ENCODE measurements at places on chromosomes 7 and 10.

DNA sequence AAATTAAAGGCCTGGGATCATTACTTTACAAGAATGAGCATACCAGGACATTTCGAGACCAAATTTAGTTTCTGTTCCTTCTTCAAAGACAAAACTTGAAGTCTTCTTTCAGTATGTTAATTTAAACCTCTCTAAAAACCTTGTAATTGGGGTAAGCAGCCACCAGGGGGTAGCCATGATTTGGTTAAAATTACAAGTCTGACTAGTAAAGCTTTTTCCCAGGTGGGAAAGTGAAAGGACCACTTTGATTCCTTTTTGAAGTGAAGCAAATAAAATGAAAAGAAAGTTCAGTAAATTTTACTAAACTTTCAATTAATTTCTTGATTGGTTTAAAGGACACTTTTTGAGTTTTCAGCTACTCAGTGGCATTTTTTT is 294.3 kb downstream of the BBS9 start:
- DNase-seq: peak; percentile 36

DNA sequence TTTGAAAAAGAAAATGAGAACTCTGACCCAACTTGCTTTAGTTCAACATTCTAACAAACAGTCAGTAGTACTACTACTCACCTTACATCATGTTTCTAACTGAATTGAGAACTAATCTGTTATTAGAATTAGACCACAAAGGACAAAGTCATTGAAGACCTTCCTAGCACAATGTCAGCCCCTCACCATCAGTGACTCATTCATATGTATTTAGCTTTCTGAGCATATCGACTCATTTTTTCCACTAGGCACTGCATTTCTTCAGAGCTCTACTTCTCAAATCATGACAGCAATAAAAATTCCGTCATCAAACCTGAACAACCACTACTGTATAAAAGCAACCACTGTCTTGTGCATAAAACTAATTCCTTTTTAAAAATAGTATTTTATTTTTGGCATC is 4.4 kb upstream of the LRRN3 start:
- DNase-seq: no peak

GRCh38 chr7:105835441-105835840 is 41.0 kb downstream of the ATXN7L1 start:
- DNase-seq: no peak

DNA sequence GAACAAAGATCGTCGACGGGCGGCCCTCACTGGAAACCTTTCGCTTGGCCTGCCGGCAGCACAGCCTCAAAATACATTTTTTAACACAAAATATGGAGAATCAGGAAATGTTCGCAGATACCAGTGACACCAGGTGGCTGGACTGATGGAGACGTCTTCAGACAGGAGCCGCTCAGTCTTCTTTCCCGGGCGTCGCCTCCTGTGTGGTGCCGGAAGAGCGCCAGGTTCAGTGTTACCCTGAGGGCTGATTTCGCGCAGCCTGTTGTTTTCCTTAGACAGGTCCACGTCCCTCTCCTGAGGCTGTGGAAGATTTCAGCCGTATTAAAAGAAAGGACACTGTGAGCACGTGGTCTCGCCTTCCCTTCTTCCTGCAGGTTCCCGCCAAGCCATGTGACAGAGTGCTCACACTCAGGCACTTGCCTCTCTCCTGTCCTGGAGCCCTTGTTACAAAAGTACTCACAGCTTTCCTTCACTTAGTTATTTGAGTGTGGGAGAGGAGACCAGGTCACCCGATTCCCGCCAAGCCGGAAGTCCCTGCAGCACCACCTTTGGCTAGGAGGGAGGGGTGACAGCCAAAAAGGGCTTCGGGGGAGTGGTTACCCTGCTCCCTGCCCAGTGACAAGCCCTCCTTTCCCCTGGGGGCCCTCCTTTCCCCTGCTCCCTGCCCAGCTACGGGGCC is 21.7 kb upstream of the PWWP2B start:
- no peak for DNase-seq

GRCh38 chr10:129950676-129951075 is 13.4 kb downstream of the EBF3 start:
- no peak for DNase-seq

- no peak for DNase-seq
Observed at GRCh38 chr10:13684252-13684791, 97.6 kb downstream of the PRPF18 start.

DNA sequence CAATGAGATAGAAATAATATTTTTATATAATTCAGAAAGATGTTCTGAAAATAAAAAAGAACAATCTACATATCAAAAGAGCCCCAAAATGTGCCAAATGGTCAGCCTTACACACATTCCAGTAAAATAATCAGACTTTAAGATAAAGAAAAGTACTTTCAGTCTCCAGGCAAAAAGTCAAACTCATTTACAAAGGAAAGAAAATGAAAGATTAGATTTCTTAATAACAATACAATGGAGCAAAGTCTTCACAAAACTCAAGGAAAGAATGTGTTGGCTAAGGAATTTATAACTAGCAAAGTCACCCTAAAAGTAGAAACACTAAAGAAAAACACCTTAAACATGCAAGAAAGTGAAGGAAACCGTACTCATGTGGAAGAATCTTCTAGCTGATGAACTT is 16.6 kb downstream of the RTKN2 start:
- DNase-seq: no peak

DNA sequence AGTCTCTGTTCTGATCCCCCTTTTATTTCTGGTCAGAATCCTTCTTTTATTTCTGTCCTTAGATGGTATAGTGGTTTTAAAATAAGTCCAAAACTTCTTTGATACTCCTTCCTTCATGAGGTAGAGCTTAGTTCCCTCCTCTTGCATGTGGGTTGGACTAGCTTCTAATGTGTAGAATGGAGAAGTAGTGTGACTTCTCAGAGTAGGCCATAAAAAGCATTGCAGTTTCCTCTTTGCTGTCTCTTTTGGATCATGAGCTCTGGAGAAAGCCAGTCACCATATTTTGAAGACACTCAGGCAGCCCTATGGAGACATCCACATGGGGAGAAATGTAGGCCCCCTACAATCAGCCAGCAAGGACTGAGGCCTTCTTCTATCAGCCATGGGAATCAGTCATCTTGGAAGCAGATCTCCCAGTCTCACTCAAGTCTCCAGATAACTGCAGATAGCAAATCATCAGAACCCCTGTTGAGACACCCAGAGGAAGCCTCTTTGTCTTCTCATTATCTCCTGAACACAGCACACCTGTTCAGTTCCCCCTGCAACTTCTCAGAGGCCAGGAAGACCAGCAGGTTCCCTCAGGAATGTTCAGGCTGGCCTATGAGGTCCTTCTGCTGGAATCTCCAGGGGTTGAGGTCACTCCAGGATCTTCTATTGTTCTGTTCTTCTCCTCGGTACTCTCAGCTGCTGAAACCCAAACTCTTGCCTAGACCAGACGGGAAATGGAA is 511.9 kb upstream of the ZMIZ1 start:
- no peak for DNase-seq

DNA sequence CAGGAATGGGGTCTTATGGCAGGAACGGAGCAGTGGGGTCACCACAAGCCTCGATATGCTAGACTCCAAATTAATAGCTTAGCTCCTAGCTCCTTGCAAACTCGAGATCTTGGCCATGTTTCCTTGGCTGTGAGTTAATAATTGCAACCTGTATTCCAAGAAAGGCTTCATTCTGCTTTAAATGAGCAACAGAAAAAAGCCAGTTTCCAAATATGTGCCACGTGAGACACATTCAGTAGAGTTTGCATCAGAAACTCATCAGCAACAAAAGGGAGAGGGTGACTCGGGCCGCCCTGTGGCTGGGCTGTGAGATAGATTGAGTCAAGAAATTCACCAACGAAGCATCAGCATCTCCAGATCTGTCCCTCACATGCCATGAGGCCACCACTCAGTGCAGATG is 112.0 kb downstream of the NPTX2 start:
- no peak for DNase-seq

DNA sequence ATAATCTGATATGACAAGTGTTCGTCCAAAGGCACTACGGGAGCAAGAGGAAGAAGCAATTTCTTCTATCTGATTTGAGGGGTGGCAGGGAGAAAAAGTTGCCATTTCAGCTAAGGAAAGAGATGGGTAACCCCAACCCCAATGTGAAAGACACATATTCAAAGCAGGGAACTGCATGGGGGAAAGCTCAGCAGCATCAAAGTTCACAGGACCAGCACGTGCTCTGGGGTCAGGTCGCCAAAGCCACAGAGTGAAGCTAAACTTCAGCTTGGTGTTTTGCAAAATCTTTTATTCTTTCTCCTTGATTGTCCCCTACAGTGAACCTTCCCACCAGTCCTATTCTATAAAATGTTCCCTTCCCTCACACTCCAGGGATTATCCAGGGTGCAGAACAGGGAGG is 112.8 kb upstream of the PPP2R2D start:
- no peak for DNase-seq

DNA sequence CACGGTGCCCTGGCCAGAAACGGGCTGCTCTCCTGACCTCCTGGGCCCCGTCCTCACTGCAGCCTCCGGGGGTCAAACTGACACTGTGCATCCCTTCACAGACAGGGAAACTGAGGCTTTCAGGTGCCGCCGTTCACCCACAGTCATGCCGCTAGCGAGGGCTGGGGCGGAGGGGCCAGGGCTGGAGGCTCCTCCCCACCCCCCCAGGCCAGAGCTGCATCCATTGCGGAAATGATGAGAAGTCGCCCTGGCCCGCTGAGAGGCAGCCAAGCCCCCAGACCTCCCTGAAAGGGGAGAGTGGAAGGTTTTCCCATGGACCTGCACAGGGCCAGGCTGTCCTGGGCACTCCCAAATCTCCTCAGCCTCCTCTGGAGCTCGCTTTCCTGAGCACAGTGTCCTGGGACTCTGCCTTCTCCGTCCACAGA is 16.5 kb upstream of the INPP5A start:
- DNase-seq: no peak

DNA sequence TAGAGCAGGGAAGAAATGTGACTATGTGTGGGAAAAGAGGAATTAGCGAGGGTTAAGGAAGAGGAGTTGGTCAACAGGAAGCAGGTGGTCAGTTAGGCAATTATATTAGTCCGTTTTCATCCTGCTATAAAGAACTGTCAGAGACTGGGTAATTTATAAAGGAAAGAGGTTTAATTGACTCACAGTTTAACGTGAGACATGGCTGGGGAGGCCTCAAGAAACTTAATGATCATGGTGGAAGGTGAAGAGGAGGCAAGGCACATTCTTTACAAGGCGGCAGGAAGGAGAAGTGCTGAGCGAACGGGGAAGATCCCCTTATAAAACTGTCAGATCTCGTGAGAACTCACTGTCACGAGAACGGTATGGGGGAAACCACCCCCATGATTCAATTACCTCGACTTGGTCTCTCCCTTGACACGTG is 35.0 kb downstream of the RAMP3 start:
- no peak for DNase-seq

DNA sequence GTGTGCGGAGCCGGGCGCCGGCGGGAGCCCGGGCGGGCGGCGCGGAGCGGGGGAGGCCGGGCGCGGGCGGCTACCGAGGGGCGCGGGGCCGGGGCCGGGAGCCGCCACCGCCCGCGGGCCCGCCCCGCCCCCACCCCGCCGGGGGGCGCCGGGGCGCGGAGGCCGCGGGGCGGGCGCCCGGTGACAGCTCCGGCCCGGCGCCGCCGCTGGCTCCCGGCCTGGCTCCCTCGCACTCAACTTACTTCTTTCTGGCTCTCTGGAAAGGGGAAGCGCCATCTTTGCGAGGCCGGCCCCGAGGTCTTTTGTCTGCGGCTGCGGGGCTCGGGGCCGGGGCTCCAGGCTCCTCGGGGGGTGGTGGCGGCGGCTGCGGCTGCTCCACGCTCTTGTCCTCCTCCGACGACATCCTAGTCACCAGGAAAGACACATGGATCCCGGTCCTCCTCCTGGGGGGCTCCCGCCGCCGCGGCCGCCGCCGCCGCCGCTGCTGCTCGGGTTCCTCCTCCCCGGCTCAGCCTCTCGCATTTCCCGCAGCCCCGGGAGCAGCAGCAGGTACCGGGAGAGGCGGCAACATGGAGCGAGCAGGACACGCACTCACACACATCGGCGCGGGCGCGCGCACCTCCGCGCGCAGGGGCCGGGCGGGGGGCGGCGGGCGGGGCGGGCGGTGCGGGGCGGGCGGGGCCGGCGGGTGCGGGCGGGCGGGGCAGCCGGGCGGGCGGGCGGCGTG is at the start of gene KMT2C:
KMT2C (minus strand) TSS at position 620 of the 727 bp plus-strand sequence; CDS start at position 403, 217 bp downstream.
- peak; percentile 46 for DNase-seq

DNA sequence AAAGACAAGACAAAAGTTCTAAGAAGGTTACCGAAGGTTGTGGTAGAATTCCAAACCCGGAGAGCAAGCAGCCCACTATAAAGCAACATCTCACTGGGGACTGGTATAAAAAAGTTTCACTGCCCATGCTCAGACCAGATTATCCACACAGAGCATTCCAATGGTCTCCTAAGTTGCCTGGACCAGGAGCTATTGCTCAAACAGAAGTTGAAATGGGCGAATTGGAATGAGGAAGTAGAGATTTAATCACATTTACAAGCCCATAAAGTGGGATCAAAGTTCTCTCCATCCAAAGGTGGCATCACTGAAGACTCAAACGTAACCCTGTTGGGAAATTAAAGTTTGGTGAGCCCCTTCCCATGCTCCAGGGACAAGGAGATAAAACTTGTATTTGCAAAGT is 19.8 kb downstream of the OR2F1 start:
- DNase-seq: peak; percentile 82

- no peak for DNase-seq
Observed at GRCh38 chr7:20317413-20317812, 13.3 kb upstream of the ITGB8 start.

DNA sequence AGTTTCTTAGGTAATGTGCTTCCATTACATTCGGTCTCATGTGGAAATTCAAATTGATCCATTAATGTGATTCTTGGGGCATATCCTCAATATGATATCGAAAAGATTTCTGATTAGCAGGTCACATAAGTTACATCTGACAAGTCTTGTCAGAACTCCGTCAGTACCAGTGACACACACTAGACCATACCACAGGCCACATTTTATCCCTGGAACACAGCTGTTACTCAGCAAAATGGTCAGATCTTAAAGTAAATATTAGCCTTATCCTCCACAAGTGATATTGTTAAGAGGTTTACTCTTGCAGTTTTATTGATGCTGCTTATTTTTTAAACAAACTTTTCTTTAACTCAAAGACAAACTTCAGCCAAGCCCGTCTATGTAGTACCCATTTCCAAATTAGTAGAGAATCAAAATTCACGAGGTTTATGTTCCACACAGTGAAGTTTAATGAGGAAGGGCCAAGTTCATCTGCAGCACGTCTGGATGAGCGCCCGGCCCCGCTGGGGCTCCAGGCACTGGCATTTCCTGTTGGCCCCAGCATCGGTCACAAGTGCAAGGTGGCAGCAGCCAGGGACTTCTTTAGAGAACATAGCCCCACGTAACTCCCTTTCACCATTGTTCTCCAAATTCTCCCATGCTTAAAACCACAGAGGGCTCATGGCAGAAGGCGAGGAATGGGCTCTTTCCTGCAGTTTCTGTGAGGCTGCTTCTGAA is 132.2 kb downstream of the VIPR2 start:
- DNase-seq: no peak

DNA sequence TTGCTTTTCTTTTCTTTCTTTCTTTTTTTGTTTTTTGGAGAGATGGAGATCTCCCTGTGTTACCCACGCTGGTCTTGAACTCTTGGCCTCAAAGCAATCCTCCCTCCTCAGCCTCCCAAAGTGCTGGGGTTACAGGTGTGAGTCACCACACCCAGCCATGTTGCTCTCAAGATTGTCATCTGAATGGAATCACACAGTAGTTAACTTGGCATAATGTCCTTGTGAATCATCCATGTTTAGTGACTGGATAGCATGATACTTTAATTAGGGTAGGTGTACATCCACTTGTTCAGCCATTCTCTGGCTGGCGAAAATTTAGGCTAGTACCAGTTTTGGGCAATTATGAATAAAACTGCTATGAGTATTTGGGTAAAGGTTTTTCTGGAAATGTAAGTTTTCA is 15.4 kb upstream of the GRB10 start:
- DNase-seq: no peak

Data from HuH-7 (cell line).